HCT116 (cell line): ENCODE measurements at places on chromosomes 4 and X. TPM values are rescaled to one million over a fixed set of nuclear protein-coding genes. Genes with fewer than 3 reads are reported as not detected.

The HSFX4 gene
- total RNA-seq: not detected

The UGT2B10 gene
- total RNA-seq: 0.27 TPM

The CORIN gene
- 3.5 TPM for total RNA-seq

The SUPT20HL1 gene
- total RNA-seq: not detected

The GPC4 gene
- 9.7 TPM for total RNA-seq

The SPANXB1 gene
- not detected for total RNA-seq

The SOWAHD gene
- 1.1 TPM for total RNA-seq

The NR0B1 gene
- not detected for total RNA-seq

The RAB39B gene
- total RNA-seq: 0.10 TPM

The SLC16A2 gene
- 0.32 TPM for total RNA-seq

The MAGEB10 gene
- not detected for total RNA-seq

The SH3TC1 gene
- 12.5 TPM for total RNA-seq

The RCHY1 gene
- total RNA-seq: 33.4 TPM

The TLR2 gene
- total RNA-seq: 0.12 TPM

The CXCL11 gene
- total RNA-seq: not detected

The HAUS7 gene
- 28.9 TPM for total RNA-seq

The ODAM gene
- not detected for total RNA-seq

The OTC gene
- total RNA-seq: not detected

The CLCN4 gene
- total RNA-seq: 3.1 TPM
